ENCODE measurements at places on chromosomes 7 and 10. TPM values are rescaled to one million over a fixed set of nuclear protein-coding genes. Genes with fewer than 3 reads are reported as not detected.

DNA sequence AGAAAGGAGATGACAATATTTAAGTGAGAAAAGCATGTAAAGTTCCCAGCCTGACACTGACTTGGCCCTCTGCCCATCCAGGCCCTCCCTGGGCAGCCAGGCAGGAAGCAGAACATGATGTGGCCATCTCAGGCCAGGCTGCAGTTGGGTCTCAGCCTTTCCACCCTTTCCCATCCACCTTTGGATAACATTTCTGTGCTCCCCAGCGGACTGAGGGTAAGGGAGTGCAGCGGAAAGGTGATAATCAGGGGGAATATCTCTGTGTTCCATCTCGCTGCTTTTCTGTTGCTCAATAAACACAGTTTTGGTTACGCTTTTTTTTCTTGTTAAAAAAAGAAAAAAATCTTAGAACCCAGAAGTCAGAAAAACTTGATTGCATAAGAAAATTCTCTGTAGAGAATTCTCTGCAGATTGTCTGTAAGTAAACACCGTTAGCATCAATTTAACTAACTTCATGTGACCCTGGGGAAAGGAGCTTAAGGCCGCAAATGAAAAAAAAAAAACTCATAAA is 37.2 kb upstream of the TARP start:
- peak overlapping the region; percentile 53 for H3K4me3 ChIP-seq
- peaks cover 3% of the 10 kb centered on the region for H3K27me3 ChIP-seq
- H3K36me3 ChIP-seq, result no peaks in the 10 kb centered on the region
- H3K4me1 ChIP-seq, result peaks cover 17% of the 10 kb centered on the region
- DNase-seq, result peak; percentile 31

- peaks cover 49% of the 10 kb centered on the region for H3K27me3 ChIP-seq
- no peaks in the 10 kb centered on the region for H3K4me1 ChIP-seq
- H3K4me3 ChIP-seq, result peak overlapping the region; percentile 42
- H3K27ac ChIP-seq, result no peak overlapping the region
- peak; percentile 9 for DNase-seq
These were observed 232 bp upstream of the GRID1 start for GRCh38 chr10:86366902-86367151.

GRCh38 chr7:138292951-138293350 is 167.1 kb upstream of the TRIM24 start:
- no peaks in the 10 kb centered on the region for H3K36me3 ChIP-seq
- DNase-seq, result no peak
- no peaks in the 10 kb centered on the region for H3K4me1 ChIP-seq
- H3K4me3 ChIP-seq, result no peak overlapping the region

SFTPA1 gene
- not detected for total RNA-seq

HDAC9 gene
- total RNA-seq, result 5.6 TPM

TMEM178B gene
- 1.4 TPM for total RNA-seq

LRRC72 gene
- not detected for total RNA-seq

DNA sequence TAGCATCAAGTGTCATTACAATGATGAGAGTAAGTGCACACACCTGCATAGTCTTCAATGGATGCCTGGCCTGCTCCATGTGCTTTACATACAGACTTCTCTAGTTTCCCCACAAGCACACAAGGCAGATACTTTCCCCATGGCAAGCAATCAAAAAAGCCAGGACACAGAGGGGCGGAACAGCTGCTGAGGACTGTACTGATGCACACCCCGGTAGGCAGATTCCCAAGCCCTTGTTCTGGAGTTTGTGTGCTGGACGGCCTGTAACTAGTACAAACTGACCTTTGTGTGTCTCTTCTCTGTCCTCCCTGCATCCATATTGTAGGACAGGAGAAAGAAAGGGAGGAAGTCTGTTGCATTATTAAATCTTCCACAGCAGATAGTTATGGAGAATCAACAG is 25.8 kb downstream of the UBE2D4 start:
- no peak for DNase-seq
- no peak overlapping the region for H3K4me3 ChIP-seq
- H3K4me1 ChIP-seq, result no peaks in the 10 kb centered on the region
- peaks cover 80% of the 10 kb centered on the region for H3K36me3 ChIP-seq
- H3K27me3 ChIP-seq, result no peaks in the 10 kb centered on the region
- H3K27ac ChIP-seq, result no peak overlapping the region

DNA sequence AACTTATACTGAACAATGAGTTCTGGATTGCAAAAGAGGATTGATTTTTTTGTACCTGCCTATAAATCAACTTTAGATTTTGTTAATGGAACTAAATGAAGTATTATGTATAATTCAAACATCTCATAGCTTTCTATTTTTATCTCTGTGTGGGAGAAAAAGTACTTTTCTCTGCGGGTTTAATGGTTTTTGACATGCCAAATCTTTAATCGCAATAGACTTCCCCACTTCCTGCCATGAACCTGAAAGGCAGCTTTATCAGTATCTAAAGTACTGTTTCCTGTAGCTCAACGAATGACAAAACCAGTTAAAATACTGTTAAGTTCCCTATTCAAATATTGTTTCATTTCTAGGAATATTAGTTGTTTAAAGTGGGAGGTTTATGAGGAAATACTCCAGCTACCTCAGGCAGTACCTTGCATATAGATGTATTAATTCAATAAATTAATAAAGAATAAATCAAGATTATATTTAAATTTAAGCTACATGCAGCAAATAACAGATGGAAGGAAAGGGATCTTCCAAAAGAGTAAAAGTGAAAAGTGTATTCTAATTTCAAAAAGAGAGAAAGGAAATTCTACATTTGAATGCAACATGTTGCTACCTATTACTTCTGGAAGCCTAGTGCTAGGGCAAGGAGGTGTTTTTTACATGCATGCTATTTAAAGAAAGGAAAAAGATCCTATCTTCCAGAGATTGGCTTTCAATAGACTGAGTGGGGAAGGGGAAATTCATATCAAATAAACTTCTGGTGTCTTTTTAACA is 75.9 kb downstream of the SVOPL start:
- no peaks in the 10 kb centered on the region for H3K4me1 ChIP-seq
- no peak for DNase-seq
- no peak overlapping the region for H3K27ac ChIP-seq
- H3K36me3 ChIP-seq, result no peaks in the 10 kb centered on the region
- no peaks in the 10 kb centered on the region for H3K27me3 ChIP-seq
- no peak overlapping the region for H3K4me3 ChIP-seq

- H3K4me3 ChIP-seq, result no peak overlapping the region
- no peaks in the 10 kb centered on the region for H3K4me1 ChIP-seq
- no peaks in the 10 kb centered on the region for H3K36me3 ChIP-seq
- no peak overlapping the region for H3K27ac ChIP-seq
- H3K27me3 ChIP-seq, result no peaks in the 10 kb centered on the region
These were observed 578.8 kb upstream of the C7orf33 start for GRCh38 chr7:148011753-148012152.

GRCh38 chr7:5780801-5781496 is 514 bp downstream of the RNF216 start:
- peak overlapping the region; percentile 70 for H3K4me3 ChIP-seq
- no peaks in the 10 kb centered on the region for H3K27me3 ChIP-seq
- H3K27ac ChIP-seq, result peak overlapping the region; percentile 87
- DNase-seq, result peak; percentile 54
- H3K36me3 ChIP-seq, result no peaks in the 10 kb centered on the region

DNA sequence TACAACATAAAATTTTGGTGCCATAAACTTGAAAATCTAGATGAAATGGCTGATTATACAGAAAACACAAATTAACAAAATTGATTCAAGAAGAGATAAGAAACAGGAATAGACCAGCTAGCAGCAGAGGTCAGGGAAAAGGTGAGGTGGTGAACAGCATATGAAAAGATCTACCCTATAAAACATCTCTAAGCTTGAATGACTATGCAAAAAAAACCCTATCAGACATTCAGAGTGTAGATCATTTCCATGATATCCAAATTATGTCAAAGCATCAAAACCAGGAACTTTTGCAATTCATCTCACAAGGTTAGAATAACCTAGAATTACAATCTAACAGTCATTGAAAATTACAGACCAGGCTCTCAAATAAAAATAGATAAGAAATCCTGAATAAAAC is 14.6 kb upstream of the BPGM start:
- no peak overlapping the region for H3K27ac ChIP-seq
- DNase-seq, result no peak
- peaks cover 4% of the 10 kb centered on the region for H3K4me1 ChIP-seq
- H3K4me3 ChIP-seq, result no peak overlapping the region

- no peak overlapping the region for H3K27ac ChIP-seq
- H3K27me3 ChIP-seq, result no peaks in the 10 kb centered on the region
- no peaks in the 10 kb centered on the region for H3K36me3 ChIP-seq
- H3K4me1 ChIP-seq, result no peaks in the 10 kb centered on the region
These were observed 26.1 kb upstream of the FAM221A start for GRCh38 chr7:23653942-23654341.

GRCh38 chr10:97891497-97892167 is 42.0 kb downstream of the GOLGA7B start:
- DNase-seq, result no peak
- H3K4me1 ChIP-seq, result peaks cover 4% of the 10 kb centered on the region
- H3K36me3 ChIP-seq, result no peaks in the 10 kb centered on the region
- H3K27me3 ChIP-seq, result no peaks in the 10 kb centered on the region

DNA sequence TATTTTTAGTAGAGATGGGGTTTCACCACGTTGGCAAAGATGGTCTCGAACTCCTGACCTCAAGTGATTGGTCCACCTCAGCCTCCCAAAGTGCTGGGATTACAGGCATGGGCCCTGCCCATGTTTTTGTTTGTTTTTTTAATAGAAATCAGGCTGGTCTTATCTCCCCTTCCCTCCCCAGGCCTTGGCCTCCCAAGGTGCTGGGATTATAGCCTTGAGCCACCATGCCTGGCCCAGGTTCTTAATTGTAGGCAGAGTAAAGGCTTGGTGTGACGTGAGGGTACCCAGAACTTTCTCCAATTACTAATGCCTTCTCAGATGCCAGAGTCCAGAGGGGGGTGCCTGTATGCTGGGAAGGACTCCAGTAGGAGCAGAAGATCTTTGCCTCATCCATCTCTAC is 5.2 kb upstream of the MKRN1 start:
- no peaks in the 10 kb centered on the region for H3K4me1 ChIP-seq
- H3K27me3 ChIP-seq, result no peaks in the 10 kb centered on the region
- H3K27ac ChIP-seq, result no peak overlapping the region
- no peak overlapping the region for H3K4me3 ChIP-seq
- no peaks in the 10 kb centered on the region for H3K36me3 ChIP-seq

DNA sequence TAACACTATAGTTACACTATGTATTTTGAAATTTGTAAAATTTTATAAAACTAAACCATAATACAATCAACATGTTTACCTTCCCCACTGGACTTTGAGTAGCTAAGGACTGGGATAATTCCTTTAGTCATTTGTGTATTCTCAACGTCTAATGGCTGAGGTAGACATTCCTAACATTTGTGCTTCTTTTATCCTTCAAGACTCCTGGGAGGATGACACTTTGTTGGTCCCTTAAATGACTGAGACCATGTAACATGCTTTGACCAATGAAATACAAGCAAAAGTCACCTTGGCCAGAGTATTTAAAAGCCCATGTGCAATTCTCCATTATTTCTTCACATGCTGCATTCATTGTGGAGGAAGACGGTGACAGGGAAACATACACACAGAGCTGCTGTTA is 18.5 kb downstream of the RAPGEF5 start:
- H3K4me1 ChIP-seq, result no peaks in the 10 kb centered on the region
- no peak overlapping the region for H3K4me3 ChIP-seq
- no peak for DNase-seq
- H3K36me3 ChIP-seq, result no peaks in the 10 kb centered on the region
- no peaks in the 10 kb centered on the region for H3K27me3 ChIP-seq
- H3K27ac ChIP-seq, result no peak overlapping the region

DNA sequence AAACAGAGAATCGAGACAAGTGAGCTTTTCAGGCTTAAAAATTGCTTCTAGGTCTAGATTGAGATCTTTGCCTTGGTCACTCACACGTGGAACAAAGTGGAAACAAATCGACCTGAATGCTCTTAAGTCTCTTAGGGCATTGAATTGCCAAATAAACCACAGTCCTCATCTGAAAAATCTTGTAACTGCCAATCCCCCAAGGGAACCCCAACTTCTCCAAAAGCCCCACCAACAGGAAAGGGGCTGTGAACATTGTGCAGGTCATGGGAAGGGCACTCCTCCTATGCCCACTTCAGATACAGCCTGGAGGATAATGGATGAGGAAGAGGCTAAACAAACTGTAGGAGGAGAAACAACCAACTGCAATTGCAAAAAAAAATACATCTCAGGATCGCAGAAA is 91.3 kb downstream of the DGKI start:
- H3K36me3 ChIP-seq, result no peaks in the 10 kb centered on the region
- no peak for DNase-seq
- H3K27me3 ChIP-seq, result no peaks in the 10 kb centered on the region
- no peak overlapping the region for H3K27ac ChIP-seq
- H3K4me1 ChIP-seq, result no peaks in the 10 kb centered on the region
- no peak overlapping the region for H3K4me3 ChIP-seq

GRCh38 chr10:14382022-14382421 is 51.3 kb upstream of the FRMD4A start:
- no peak for DNase-seq
- no peaks in the 10 kb centered on the region for H3K4me1 ChIP-seq
- no peaks in the 10 kb centered on the region for H3K36me3 ChIP-seq
- no peaks in the 10 kb centered on the region for H3K27me3 ChIP-seq
- no peak overlapping the region for H3K27ac ChIP-seq

DNA sequence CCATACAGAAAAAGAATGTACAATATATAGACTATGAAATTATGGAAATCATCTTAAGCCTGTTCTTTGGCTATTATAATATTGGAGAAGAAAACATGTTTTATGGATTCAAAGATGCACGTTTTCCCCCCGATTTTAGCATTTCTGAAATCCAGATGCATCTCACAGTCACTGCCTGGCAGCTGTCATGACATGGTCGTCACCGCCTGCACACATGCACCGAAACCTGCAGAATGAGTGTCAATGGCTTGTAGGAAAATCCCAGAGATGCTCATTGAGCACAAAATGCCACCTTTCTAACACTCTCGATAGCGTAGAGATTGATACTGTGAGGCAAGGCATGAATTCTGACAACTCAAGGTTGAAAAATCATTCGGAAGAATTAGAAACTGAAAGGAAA is 115.5 kb downstream of the TAF3 start:
- peaks cover 3% of the 10 kb centered on the region for H3K4me1 ChIP-seq
- H3K4me3 ChIP-seq, result no peak overlapping the region
- no peaks in the 10 kb centered on the region for H3K36me3 ChIP-seq
- DNase-seq, result no peak
- no peak overlapping the region for H3K27ac ChIP-seq

DNA sequence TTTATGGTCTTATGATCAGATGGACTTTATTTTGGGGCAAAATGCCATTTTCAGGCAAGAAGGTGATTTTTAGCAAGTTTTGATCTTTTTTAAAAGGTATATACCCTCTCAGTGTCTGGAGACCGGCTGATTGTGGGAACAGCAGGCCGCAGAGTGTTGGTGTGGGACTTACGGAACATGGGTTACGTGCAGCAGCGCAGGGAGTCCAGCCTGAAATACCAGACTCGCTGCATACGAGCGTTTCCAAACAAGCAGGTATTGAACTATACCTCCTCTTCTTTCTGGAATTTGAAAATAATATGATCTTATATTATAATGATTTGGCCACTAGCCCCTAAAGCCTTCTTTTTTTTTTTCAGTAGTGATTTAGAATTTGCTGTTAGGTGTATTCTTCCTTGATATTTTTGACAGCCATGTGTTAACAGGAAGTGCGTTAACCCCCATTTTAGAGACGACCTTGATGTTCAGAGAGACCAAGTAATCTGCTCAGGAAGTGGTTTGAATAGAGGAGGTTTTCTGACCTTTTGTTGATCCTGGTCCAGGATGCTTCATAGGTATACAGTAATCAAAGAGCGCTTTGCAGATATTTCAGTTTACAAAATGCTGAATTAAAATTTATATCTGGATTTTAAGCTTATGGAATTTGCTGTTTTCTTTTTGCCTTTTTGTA is 6.2 kb downstream of the BUB3 start:
- H3K27ac ChIP-seq, result no peak overlapping the region
